DMS 273 treated with DMSO at 0.1 percent for 48 hours (cell line): ENCODE measurements at places on chromosomes 12 and 14.

- no peak for DNase-seq
These were observed 13.8 kb upstream of the ZFP36L1 start for GRCh38 chr14:68806526-68807147.

DNA sequence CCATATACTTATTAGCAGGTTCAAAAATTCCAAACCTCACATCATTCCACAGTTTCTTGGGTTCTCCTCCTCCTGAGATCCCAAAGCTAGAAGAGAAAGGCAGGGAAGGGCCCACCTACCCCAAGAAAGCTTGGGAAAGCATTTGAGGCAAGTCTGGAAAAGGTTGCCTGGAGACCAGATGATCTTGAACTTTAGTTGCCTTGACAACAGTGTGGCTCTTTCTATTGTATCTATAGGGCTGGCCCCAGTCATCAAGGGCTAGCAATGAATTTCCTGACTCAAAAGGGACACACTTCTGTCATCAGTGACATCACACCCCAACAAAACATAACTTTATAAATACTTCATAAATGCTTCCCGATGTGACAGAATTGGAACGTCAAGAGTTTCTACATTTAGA is 40.0 kb downstream of the ZFYVE1 start:
- no peak for DNase-seq

GRCh38 chr12:105820429-105821125 is 318.2 kb downstream of the NUAK1 start:
- DNase-seq: no peak

GRCh38 chr12:48862760-48863159 is 2.9 kb downstream of the RND1 start:
- no peak for DNase-seq

- no peak for DNase-seq
These were observed 70.9 kb downstream of the MON2 start for GRCh38 chr12:62537551-62537950.

DNA sequence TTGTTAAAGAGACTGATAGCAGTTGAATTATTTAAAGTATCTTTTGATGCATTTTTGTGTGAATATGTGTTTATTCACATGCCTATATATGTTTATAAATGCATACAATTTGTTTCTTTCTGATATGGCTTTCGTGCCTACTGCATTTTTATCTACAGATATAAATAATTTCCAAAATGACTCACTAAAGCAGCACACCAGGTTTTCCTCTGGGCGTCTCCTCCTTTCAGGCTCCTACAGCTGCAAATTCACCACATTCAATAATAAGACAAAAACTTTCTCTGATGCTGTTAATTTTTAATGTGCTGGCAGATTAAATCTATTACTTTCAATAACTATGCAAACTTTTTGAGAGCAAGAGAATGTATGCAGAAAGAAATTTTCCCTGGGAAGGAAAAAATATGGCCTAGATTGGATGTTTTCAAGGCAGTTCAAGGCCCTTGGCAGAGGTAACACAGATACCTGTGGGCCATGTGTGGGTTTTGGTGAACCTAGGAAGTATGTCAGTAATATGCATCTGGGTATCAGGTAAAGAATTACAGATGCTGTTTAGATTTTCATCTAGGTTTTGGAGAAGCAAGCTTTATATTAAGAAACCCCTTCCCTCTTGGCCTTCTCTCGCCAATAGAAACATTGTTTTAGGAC is 381.8 kb downstream of the EGLN3 start:
- no peak for DNase-seq

- no peak for DNase-seq
These were observed 473.4 kb upstream of the LMO3 start for GRCh38 chr12:17079251-17079909.

DNA sequence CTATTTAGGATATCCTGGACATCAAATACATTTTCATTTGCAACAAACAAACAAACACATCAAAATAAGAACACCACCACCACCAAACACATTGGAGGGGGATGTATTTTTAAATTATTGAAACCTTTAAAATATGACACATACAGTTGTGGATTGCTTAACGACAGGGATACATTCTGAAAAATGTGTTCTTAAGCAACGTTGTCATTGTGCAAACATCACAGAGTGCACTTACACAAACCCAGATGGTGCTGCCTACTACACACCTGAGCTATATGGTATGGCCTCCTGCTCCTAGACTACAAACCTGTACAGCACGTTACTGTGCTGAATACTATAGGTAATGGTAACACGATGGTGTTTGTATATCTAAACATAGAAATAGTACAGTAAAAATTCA is 19.4 kb downstream of the PYGL start:
- DNase-seq: no peak

GRCh38 chr14:104781271-104782077 is 14.1 kb downstream of the AKT1 start:
- no peak for DNase-seq

GRCh38 chr12:98780261-98780660 is 135.2 kb downstream of the APAF1 start:
- no peak for DNase-seq

- no peak for DNase-seq
These were observed 105.8 kb downstream of the BMP4 start for GRCh38 chr14:53850714-53851296.

GRCh38 chr14:94098326-94098992 is 12.1 kb upstream of the IFI27 start:
- DNase-seq: no peak

GRCh38 chr14:99230208-99231151 is 41.5 kb downstream of the BCL11B start:
- no peak for DNase-seq

DNA sequence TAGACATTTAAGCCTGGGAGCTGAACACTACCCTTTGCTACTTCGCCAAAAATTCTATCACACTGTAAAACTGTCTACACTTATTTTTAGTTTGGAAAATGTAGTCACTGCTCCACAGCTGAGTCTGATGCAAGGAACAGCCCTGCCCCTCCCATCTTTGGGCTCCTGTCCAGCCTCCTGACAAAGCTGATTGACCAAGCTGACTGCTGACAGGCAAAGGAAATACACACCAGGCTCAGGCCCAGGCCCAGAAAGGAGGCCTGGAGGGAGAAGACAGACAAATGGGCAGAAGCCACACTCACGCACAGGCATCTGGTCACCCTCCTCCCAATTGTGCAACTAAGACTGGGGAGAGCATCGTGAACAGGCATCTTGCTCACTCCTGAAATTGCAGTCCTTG is 55.3 kb downstream of the ISCA2 start:
- DNase-seq: no peak

GRCh38 chr12:40325349-40325960 is 100.7 kb downstream of the LRRK2 start:
- DNase-seq: peak; percentile 15

GRCh38 chr12:49422114-49422513 is 54.9 kb downstream of the SPATS2 start:
- DNase-seq: no peak

- no peak for DNase-seq
These were observed 149.5 kb downstream of the NOVA1 start for GRCh38 chr14:26448181-26448855.

DNA sequence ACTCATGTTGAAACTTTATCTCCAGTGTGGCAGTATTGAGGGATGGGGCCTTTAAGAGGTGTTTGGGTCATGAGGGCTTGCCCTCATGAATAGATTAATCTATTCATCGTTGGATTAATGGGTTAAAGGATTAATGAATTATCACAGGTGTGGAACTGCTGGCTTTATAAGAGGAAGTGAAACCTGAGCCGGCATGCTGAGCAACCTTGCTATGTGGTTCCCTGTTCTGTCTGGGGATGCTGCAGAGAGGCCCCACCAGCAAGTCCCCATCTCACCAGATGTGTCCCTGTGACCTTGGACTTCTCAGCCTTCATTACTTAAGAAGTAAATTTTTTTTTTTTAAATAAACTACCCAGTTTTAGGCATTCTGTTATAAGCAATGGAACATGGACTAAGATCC is 109.6 kb downstream of the DYRK2 start:
- no peak for DNase-seq

DNA sequence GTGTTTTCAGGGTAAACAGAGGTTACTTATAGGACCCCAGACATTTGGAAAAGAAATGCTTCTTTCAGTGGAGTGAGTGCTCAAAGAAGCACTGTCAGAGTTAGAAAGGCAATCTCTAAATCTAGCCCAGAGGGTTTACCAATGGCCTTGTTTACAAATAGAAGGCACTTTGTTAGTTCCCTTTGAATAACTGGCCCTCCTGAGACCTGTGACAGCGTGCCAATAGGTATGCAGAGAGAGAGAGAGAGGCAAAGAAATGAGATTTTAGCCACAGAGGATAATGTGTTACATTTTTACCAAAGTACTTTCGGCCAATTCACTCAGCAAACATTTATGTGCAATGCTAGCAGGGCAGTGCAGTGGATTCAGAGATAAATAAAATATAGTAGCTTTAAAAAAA is 41.9 kb downstream of the TPH2 start:
- DNase-seq: no peak

- no peak for DNase-seq
These were observed 215.1 kb downstream of the LRRK2 start for GRCh38 chr12:40439771-40440492.

GRCh38 chr12:25960143-25960542 is 1.7 kb downstream of the RASSF8 start:
- no peak for DNase-seq

GRCh38 chr12:6200256-6201212 is at the start of gene CD9:
CD9 (plus strand) TSS chr12:6200400; CDS start chr12:6200500, 100 bp downstream.
- no peak for DNase-seq

GRCh38 chr12:86473231-86473630 is 217.0 kb upstream of the MGAT4C start:
- no peak for DNase-seq

GRCh38 chr14:64825006-64825405 is 54.7 kb downstream of the SPTB start:
- no peak for DNase-seq

GRCh38 chr14:63840981-63841380 is 11.8 kb upstream of the SYNE2 start:
- no peak for DNase-seq

GRCh38 chr12:76997011-76997780 is 68.2 kb downstream of the E2F7 start:
- DNase-seq: peak; percentile 2

GRCh38 chr12:53775478-53776145 is 23.8 kb upstream of the CISTR start:
- no peak for DNase-seq

GRCh38 chr14:83757916-83758315 is 1772.0 kb upstream of the FLRT2 start:
- DNase-seq: no peak

DNA sequence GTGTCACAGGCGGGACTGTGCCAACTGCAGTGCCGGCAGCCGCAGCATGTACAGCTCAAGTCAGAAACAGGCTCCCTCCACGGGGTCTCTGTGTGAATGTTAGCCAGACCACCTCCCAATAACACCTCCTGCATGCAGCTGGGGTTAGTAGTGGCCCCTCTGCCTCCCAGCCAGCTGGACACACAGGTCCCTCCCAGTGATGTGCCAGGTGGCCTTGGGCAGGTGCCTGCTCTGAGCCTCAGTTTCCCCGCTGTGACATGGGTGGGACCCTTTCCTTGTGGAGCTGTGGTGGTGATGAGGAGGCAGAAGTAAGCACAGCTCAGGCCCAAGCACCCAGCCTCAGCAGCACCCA is 139.9 kb downstream of the ADGRD1 start:
- DNase-seq: no peak

DNA sequence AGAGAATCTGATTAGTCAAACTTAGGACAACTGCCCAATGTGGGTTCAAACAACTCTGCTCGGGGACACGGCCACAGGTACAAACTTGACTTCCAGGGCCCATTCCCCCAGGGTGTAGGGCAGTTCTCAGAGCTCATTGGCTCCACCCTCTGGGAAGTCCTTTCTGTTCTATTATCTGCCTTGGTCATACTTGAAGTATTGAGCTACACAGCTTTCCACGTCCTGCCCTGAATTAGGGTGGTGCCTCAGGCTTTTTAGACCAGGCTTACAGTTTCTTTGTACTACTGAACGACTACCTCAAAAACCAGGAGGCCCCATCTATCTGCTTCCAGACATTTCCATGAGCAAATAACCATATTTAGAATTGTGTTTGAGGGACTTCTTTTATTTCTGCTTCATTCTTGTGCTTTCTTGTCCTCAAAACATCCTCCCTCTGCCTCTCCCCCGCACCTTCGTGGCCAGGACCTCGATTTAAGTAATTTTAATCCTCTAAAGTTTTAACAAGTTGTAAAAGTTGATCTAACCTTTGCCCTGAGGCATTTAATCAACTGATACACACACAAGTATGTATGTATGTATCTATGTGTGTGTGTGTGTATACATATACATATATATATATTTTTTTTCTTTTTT is 281.7 kb upstream of the AMIGO2 start:
- DNase-seq: no peak

DNA sequence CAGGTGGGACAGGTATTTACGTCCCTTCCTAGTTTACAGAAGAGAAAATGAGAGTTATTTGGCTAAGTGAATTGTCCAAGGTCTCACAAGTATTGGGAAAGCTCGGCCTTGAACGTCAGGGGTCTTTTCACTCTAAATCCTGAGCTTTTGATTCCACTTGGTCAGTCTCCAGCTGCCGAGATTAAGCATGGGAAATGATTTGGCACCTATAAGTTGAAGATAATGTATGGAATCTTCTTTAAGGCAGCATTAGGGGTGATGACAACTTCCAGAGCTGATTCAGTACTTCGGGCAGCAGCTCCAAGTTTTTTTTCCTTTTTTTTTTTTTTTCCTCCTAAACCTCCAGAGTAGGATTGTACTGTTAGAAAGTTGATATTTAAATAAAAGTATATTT is 722 bp downstream of the FAM234B start:
- no peak for DNase-seq

DNA sequence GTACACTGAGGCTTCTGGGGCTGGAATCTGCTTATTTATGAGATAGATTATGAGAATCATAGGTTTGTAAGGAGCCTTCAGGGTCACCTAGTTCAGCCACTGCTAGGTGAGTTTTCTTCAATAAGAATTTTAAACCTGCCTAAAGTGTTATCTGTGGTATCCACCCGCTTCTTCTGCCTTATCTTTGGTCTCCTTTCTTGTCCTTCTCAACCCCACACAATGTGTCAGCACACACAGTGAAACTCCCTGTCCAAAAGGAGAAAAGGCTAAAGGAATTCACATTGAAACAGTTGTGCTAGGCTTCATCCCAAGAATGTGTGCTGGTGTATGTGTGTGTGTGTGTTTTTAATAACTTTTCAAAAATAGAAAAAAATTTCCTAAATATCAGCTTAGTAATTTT is 259.3 kb upstream of the BTG1 start:
- no peak for DNase-seq

GRCh38 chr12:94622475-94622874 is 27.9 kb downstream of the TMCC3 start:
- DNase-seq: peak; percentile 31

GRCh38 chr14:104665114-104665656 is 24.2 kb upstream of the INF2 start:
- DNase-seq: no peak

GRCh38 chr12:117514016-117514415 is 152.6 kb upstream of the NOS1 start:
- DNase-seq: peak; percentile 64

- DNase-seq: peak; percentile 12
These were observed 181.3 kb downstream of the ITPR2 start for GRCh38 chr12:26651566-26652188.

- no peak for DNase-seq
These were observed 1.4 kb downstream of the TMTC2 start for GRCh38 chr12:82688035-82688501.

GRCh38 chr12:117038023-117038680 is 61.1 kb downstream of the TESC start:
- no peak for DNase-seq
